ENCODE measurements at places on chromosomes 2 and 18. TPM values are rescaled to one million over a fixed set of nuclear protein-coding genes. Genes with fewer than 3 reads are reported as not detected.

- peak; percentile 54 for DNase-seq
- no peaks in the 10 kb centered on the region for H3K27me3 ChIP-seq
- no peak overlapping the region for H3K4me3 ChIP-seq
- no peaks in the 10 kb centered on the region for H3K36me3 ChIP-seq
- peaks cover 2% of the 10 kb centered on the region for H3K4me1 ChIP-seq
- H3K27ac ChIP-seq = no peak overlapping the region
Measured at GRCh38 chr2:48414980-48415835, 114.7 kb upstream of the STON1 start.

DNA sequence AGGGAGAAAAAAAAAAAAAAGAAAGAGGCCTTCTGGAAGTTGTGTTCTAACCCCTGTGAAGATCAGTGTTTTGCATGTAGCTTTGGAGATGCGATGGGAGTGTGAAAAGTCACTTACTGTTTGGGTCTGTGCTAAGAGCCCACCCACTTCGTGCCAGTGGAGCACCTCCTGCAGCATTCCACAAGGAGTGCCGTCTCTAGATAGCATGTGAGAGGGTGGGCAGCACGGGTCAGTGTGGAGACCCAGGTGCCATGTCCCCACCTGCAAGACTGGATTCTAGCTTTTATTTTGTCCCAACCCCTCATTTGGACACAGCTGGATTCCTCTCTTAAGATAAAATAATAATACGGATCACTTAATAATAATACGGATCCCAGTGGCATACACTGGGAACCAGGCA is 12.5 kb upstream of the TMEM185B start:
- H3K27ac ChIP-seq = no peak overlapping the region
- H3K36me3 ChIP-seq = no peaks in the 10 kb centered on the region
- H3K4me3 ChIP-seq = no peak overlapping the region

DNA sequence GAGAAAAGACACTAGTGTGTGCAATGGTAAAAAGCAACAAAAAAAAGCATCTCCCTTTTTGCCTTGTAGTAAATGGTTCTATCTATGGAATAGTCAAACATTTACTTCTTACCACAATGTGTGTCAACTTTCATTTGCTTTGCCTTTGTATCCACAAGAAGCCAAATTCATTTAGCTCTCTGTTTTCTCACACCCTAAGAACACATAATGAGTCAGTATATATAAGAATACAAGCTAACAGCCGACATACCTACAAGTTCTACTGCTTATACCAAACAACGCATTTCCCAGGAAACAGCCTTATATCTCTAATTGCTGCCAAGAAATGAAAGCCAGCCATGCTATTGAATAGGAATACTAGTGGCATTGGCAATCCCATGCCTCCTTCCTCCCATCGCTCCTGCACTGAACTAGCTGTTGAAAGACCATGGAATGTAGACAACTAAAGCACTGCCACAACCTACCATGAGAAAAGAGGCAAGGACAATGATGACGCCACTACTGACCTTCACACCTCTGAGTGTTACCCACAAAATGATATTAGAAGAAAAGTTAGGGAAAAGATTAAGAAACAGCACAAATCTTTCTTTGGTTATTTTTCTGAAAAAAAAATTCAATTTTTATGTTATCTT is 243.9 kb downstream of the GCA start:
- no peak overlapping the region for H3K4me3 ChIP-seq
- no peaks in the 10 kb centered on the region for H3K27me3 ChIP-seq
- H3K4me1 ChIP-seq = no peaks in the 10 kb centered on the region
- no peak overlapping the region for H3K27ac ChIP-seq

DNA sequence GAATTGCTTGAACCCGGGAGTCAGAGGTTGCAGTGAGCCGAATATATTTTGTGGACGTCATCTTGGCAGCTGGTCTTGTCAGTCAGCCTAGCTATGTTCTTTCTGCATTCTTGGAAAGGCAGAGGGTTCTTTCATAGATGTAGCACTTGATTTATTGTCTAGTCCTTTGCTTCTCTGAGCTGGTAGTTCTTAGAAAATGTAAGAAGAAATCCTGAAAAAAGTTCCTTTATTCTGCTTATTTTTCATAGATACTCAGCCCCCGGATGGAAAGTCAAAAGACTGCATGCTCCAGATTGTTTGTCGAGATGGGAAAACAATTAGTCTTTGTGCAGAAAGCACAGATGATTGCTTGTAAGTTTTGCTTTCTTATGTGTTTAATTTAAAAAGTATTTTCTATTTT is 21.3 kb downstream of the PLEKHB2 start:
- no peak overlapping the region for H3K4me3 ChIP-seq
- no peak for DNase-seq
- H3K27me3 ChIP-seq = no peaks in the 10 kb centered on the region
- no peak overlapping the region for H3K27ac ChIP-seq
- H3K36me3 ChIP-seq = peaks cover 58% of the 10 kb centered on the region

DNA sequence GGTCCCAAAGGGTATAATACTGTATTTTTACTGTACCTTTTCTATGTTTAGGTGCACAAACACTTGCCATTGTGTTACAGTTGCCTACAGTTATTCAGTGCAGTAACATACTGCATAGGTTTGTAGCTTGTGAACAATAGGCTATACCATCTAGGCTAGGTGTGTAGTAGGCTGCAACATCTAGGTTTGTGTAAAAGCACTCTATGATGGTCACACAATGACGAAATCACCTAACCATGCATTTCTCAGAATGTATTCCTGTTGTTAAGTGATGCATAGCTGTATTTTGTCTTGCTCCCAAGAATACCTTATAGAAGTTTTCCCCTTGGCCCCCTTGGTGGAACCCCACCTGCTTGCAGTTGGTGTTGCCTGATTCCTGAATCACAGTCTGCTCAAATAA is 29.3 kb upstream of the AGFG1 start:
- H3K36me3 ChIP-seq = no peaks in the 10 kb centered on the region
- no peak overlapping the region for H3K27ac ChIP-seq

GRCh38 chr2:241645056-241645914 is 7.8 kb downstream of the ATG4B start:
- no peaks in the 10 kb centered on the region for H3K27me3 ChIP-seq
- no peak for DNase-seq
- H3K27ac ChIP-seq = no peak overlapping the region
- no peaks in the 10 kb centered on the region for H3K36me3 ChIP-seq
- no peak overlapping the region for H3K4me3 ChIP-seq

DNA sequence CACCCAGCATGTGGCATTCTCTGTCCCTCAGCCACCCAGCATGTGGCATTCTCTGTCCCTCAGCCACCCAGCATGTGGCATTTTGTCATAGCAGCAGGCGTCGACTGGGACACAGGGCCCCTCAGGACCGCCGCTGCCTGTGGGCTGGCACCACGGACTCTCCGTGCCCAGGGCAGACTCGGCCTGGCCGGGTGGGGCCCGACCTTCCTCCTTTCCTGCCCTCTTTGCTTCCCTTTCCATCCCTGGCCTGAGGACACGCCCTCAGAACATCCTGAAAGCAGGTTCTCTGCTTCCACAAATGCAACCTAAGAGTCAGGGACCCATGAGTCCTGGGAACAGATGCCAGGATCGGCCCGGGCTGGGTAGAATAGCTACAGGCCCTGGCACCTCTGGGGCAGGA is 291.4 kb upstream of the SALL3 start:
- H3K36me3 ChIP-seq = no peaks in the 10 kb centered on the region
- H3K27me3 ChIP-seq = no peaks in the 10 kb centered on the region
- no peaks in the 10 kb centered on the region for H3K4me1 ChIP-seq
- H3K27ac ChIP-seq = no peak overlapping the region
- no peak for DNase-seq
- H3K4me3 ChIP-seq = no peak overlapping the region

- no peaks in the 10 kb centered on the region for H3K27me3 ChIP-seq
Measured at GRCh38 chr2:47459021-47459420, 56.1 kb downstream of the MSH2 start.

DNA sequence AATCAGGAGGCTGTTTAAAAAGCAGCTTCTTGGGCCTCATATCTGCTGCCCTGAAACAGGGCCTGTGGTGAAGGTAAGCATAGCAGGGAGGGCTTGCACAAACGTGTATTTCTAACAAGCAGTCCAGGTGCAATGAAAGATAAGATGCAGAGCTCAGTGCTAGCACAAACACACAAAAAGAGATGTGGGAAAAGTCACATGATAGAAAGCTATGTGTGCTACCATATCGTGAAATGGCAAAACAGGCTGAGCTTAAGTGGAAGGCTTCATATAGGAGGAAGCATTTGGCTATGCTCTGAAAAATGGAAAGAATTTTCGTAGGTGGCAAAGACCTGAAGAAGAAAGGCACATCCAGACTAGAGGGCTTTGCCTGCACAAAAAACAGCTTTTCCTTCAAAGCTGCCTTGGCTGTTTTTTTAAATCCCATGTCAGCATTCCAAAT is 10.2 kb downstream of the RSAD2 start:
- DNase-seq = no peak
- no peaks in the 10 kb centered on the region for H3K4me1 ChIP-seq
- no peaks in the 10 kb centered on the region for H3K36me3 ChIP-seq
- no peak overlapping the region for H3K27ac ChIP-seq

- no peaks in the 10 kb centered on the region for H3K27me3 ChIP-seq
- no peak overlapping the region for H3K27ac ChIP-seq
- no peaks in the 10 kb centered on the region for H3K4me1 ChIP-seq
Measured at GRCh38 chr2:18821431-18821830, 232.1 kb upstream of the NT5C1B start.

GRCh38 chr2:242027676-242028450 is 158.3 kb downstream of the RTP5 start:
- DNase-seq = no peak
- H3K36me3 ChIP-seq = no peaks in the 10 kb centered on the region
- H3K4me3 ChIP-seq = no peak overlapping the region
- H3K4me1 ChIP-seq = peaks cover 12% of the 10 kb centered on the region

DNA sequence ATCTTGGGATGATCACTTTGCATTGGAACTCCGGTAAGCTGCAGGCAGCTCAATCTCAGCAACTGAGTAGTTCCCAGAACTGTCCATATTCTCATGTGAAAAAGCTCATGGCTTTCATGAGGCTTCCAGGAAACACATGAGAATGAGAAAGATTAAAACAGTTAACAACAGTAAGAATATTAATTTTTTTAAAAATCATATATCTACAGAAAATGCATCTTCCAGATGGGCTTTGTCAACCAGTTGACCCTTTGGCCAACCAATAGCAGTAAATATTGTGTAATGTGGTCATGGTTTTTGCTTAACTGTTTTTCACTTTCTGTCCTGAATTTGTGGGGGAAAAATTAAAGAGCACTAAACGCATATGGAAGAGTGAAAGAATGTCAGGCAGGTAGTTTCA is 131.2 kb upstream of the CCDC195 start:
- no peak overlapping the region for H3K27ac ChIP-seq
- DNase-seq = no peak
- peaks cover 15% of the 10 kb centered on the region for H3K4me1 ChIP-seq
- no peaks in the 10 kb centered on the region for H3K27me3 ChIP-seq

DNA sequence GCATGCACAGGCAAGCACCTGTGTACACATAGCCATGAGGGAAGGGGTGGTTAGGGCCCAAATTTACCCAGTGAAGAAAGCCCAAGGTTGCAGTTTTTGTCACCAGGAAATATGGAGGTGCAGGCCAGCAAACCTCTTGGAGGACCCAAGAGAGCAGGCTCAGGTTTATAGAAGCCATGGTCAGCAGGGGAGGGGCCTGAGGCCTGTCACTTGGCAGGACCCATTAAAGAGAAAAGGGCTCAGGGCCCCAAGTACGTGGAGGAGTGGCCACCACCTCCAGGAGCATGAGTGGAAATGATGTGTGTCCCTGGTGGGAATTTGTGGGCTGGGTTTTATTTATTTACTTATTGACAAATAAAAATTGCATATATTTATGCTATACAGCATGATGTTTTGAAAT is 192.9 kb downstream of the HAUS1 start:
- no peak overlapping the region for H3K27ac ChIP-seq
- H3K36me3 ChIP-seq = no peaks in the 10 kb centered on the region
- no peak overlapping the region for H3K4me3 ChIP-seq
- no peak for DNase-seq
- H3K4me1 ChIP-seq = no peaks in the 10 kb centered on the region
- H3K27me3 ChIP-seq = peaks cover 23% of the 10 kb centered on the region

The CFC1 gene
- total RNA-seq = not detected

The STON1 gene
- total RNA-seq = 4.9 TPM

The TUBA4B gene
- not detected for total RNA-seq

The RAD51AP2 gene
- not detected for total RNA-seq

The DTNA gene
- 14.5 TPM for total RNA-seq

The ELOA2 gene
- total RNA-seq = not detected

The FN1 gene
- total RNA-seq = 36,331 TPM

The TMEM17 gene
- 3.7 TPM for total RNA-seq

The CXCR4 gene
- not detected for total RNA-seq

Measured in GM23248 (cell line).